Activated T-helper 1 cell treated with Interleukin-2 at 50 U/mL for 16 hours (primary cell): ENCODE measurements at places on chromosomes 4 and X.

GRCh38 chr4:1116838-1117237 is 3.5 kb upstream of the RNF212 start:
- DNase-seq, result no peak

- no peak for DNase-seq
Measured at GRCh38 chr4:118732591-118733330, 47.6 kb downstream of the METTL14 start.

- no peak for DNase-seq
Measured at GRCh38 chr4:172232966-172233365, 419.8 kb downstream of the GALNTL6 start.

GRCh38 chrX:117376460-117376859 is 740.1 kb downstream of the KLHL13 start:
- DNase-seq, result no peak

GRCh38 chr4:78885598-78885997 is 53.6 kb downstream of the PAQR3 start:
- no peak for DNase-seq

DNA sequence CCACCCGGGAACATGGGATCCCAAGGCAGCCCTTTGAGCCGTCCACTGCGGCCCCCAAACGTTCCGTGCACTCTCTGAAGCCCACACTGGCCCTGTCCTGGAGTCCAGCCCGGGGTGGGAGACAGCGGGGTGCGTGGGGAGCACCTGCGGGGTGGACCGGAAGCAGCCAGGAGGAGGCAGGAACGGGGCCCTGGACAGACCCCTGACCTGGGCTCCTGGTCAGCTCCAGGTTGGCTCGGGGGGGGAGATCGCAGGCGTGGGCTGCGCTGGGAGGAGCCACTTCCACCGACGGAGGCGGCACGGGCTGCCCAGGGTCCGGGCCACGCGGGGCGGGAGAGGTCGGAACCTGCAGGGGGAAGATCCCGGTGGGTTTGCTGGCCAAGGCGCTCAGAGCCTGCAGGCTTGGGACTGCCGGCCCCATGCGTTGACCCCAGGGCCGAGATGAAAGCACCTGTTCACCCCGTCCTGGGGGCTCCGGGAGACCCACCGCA is 5.7 kb upstream of the PLCXD1 start:
- no peak for DNase-seq

DNA sequence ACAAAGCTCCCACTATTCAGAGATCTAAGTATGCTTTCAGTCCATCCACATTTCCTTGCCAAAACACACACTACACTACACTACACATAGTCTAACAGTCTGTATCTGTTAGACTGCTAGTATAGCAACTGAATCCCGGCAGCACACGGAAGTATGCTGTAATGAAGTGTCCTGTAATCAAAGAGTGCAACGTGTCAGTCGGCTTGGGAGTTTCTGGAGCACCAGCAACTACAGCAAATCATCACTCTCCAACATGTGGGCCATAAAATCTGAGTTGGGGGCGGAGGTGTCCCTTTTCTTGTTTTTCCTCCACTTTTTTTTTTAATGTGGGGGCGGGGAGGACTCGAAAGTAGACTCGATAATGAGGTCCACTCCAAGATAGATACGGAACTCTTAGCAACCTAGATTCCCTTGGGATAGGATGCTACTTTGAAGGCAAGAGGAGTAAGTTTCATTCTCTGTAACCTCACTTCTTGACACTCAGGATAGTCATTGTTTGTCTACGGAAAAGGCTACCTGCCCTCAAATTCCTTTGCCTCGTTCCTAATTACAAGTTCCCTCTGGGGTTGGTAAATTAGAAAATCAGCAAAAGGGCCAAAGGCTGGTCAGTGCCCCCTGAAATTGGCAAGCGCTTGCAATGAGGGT is 722 bp downstream of the SLC10A7 start:
- DNase-seq, result no peak

- DNase-seq, result no peak
Measured at GRCh38 chr4:26524011-26524410, 33.7 kb upstream of the CCKAR start.

DNA sequence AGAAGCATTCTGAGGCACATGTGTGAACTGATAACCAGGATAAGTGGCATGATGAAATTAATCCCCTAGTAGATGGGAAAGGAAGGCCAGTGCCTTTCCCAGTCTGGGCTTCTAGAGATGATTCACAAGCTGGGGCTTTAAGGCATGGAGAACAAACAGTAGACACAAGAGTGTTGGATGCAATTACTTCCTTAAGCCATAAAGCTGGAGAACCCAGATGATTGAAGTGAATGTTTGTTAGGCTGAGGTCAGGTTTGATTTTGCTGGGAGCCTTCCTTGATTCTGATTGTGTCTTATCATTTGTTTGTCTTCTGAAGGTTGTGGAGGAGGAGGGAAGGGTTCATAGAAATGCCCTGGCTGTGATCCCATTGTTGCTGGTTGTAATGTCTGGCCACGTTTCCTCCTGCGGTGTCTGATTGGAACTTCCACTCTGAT is 125.2 kb downstream of the NHS start:
- DNase-seq, result no peak

- no peak for DNase-seq
Measured at GRCh38 chrX:142036116-142036515, 132.4 kb downstream of the MAGEC1 start.

- no peak for DNase-seq
Measured at GRCh38 chrX:130851569-130851968, 51.4 kb downstream of the ENOX2 start.
